GM12878 (cell line): ENCODE measurements at places on chromosomes 11 and 22. TPM values are rescaled to one million over a fixed set of nuclear protein-coding genes. Genes with fewer than 3 reads are reported as not detected.

The POU2AF2 gene
- polyA plus RNA-seq: not detected in 2 replicates

The APOL4 gene
- polyA plus RNA-seq: 0.19 TPM in 1 of 2 replicates, not detected in the other

The MMP27 gene
- polyA plus RNA-seq: not detected in 2 replicates

The F2 gene
- polyA plus RNA-seq: not detected in 2 replicates

The ZDHHC5 gene
- 35.3 and 38.4 TPM in 2 replicates for polyA plus RNA-seq

The PUS3 gene
- 15.2 and 15.8 TPM in 2 replicates for polyA plus RNA-seq

The CDC45 gene
- polyA plus RNA-seq: 79.5 and 83.4 TPM in 2 replicates
